ENCODE measurements at places on chromosomes 1 and 21. TPM values are rescaled to one million over a fixed set of nuclear protein-coding genes. Genes with fewer than 3 reads are reported as not detected.

DNA sequence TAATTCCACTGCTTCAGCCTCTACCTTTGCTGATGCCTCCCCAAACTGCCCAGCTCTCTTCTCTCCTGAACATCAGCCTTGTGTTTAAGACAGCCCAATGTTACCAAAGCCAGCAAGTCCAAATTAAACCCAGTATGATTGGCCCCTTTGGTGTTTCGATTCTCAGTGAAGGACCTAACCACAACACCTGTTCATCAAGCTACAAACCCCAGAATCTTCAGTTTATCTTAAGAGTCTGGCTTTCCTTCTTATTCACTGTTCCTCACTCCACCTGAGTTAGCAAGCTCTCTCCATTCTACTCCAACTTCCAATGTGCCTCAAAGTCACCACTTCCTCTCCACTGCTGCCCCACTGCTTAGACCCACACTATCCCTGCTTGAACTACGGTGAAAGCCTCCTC is 25.5 kb upstream of the ITPKB start:
- DNase-seq = no peak

Gene KCNJ9
- total RNA-seq = not detected

Gene RNU1-2
- total RNA-seq = under 0.01 TPM

DNA sequence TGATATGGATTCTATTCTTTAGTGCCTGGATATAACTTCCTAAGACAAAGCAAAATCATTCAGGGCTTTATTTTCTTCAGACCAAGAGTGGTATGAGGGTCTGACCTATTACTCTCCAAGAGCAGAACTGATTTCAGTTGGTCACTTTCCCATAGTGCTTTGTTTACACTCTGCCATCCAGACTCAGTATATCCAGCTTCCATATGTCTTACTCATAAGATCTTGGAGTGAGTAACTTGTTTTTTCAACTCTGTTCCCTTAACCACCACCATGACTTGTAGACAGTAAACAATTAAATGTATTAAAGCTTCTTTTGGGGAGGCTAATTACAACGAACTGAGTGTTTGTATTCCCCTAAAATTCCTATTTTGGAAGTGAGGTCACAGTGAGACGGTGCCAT is 83.4 kb downstream of the USP24 start:
- no peak for DNase-seq

Gene FBXO2
- 1.7 TPM for total RNA-seq

DNA sequence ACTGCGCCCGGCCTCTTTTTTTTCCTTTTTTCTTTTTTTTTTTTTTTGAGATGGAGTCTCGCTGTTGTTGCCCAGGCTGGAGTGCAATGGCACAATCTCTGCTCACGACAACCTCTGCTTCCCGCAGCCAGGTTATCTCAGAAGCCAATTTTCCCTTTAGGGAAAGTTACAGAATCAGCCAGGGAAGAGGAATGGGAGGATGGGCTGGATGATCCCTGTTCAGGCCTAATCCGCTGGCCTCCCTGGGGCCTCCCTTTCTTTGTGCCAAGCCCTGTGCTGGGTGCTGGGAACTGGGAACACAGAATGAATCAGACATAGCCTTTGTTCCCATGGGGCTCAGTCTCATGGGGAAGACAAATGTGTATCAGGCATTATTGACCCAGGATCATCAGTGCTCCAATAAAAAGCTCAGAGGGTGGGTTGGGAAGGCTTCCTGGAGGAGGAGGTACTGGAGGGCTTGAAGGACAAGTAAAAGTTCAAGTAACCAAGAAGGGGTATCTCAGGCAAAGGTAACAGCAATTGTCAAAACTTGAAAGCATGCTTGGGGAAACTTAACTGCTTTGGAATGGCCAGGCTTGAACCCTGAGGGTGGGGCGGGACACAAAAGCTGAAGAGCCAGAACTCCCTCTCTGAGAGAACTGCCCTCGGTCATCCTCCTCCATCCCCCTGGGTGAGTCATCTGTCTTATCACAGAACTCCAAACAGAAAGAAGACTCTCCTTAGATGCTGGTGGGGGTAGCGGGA is 14.3 kb downstream of the ECHDC2 start:
- DNase-seq = no peak

DNA sequence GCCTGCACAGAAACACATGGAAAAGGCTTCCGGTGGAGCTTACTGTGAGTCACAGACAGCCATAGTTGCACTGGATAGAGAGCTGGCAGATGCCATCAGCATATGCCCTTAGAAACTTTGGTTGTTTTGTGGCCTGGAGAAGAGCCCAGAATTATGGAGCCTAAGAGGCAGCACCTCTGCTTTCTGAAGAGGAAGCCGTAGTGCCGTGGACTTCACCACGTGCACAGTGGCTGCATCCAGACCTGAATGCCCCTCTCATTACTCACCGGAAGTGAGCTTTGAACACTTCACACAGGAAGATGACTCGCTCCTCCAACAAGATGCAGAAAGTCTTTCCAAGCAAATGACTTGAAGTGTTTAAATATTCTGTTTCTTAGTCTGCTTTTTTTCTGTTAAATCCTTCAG is 28.4 kb downstream of the JUN start:
- peak; percentile 99 for DNase-seq

Gene PTPRC
- total RNA-seq = not detected

Gene CDKN2C
- total RNA-seq = 18.5 TPM

DNA sequence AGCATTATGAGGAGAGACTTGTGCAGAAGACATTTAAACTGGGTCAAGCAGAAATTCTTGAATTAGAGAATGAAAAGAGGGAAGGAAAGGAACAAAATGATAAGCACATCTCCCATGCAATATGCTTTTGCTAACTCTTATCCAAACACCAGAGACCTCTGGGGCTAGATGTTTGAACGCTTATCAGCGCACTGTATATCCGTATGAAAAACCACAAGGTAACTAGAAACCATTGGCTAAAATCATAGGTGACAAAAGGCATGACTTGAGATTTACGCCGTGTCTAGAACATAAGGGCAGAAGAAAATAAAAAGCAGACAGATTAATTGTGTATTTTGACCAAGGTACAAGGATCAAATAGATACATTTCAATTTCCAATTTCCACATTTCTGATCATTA is 38.0 kb upstream of the TIAM1 start:
- DNase-seq = no peak

- DNase-seq = no peak
Measured at GRCh38 chr21:33558777-33559421, 16.1 kb downstream of the SON start.

DNA sequence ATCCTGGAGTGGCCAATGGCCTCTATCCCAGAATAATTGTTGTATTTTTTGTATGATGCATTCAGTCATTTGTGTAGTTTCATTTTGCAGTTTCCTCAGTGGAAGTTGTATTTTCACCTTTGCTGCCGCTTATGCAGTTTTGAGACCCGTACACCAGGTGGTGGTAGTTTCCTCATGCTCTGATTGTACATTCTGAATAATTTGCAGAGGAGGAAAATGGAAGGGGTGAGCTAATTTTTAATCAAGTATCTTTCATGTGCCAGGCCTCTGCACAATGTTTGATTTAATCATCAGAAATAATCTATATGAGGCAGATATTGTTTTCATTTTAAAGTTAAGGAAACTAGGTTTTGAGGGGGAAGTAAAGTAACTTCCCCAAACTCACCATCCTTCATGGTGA is 29.5 kb downstream of the HLX start:
- peak; percentile 69 for DNase-seq

Gene SPRR2E
- total RNA-seq = not detected

Gene IVL
- total RNA-seq = not detected

Gene FAF1
- 70.6 TPM for total RNA-seq

- peak; percentile 57 for DNase-seq
Measured at GRCh38 chr1:62725255-62725654, 37.1 kb upstream of the DOCK7 start.

DNA sequence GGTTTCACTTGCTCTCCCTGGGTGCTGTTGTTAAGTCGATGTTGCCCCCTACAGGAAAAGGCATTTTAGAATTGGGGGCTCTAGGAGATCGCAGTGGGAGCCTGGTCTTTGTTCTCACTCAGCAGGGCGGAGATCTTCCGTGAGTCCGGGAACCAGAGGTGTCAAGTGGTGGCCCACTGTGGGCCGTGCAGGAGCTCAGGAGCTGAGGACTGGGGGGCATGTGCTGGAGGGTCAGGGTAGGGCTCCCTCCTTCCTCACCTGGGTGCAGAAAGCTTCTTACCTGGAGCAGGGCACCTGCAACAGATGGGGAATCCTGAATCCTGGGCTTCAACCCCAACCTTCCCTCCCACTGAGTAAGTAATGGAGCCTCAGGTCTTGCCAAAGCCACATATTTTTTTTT is 392.7 kb downstream of the NPHP4 start:
- DNase-seq = no peak

- DNase-seq = no peak
Measured at GRCh38 chr1:7922301-7922700, 18.3 kb downstream of the TNFRSF9 start.

Gene PBX1
- 8.9 TPM for total RNA-seq
